Effector CD4-positive, alpha-beta T cell (primary cell): ENCODE measurements at places on chromosomes 2 and 18.

DNA sequence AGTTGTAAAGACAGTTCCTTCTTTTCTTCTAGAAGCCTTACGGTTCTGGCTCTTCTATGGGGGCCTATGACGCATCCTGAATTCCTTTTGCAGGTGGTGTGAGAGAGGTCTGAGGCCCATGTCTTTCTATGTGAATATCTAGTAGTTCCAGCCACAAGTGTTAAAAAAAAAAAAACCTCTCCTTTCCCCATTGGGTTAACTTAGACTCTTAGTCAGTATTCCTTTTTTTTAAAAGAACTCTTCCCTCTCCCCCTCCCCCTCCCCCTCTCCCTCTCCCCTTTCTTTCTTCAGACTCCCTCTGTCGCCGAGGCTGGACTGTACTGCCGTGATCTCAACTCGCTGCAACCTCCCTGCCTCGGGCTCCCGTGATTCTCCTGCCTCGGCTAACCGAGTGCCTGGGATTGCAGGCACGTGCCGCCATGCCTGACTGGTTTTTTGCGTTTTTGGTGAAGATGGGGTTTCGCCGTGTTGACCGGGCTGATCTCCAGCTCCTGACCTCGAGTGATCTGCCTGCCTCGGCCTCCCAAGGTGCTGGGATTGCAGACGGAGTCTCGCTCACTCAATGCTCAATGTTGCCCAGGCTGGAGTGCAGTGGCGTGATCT is 11.4 kb upstream of the CIDEA start:
- no peak for DNase-seq

DNA sequence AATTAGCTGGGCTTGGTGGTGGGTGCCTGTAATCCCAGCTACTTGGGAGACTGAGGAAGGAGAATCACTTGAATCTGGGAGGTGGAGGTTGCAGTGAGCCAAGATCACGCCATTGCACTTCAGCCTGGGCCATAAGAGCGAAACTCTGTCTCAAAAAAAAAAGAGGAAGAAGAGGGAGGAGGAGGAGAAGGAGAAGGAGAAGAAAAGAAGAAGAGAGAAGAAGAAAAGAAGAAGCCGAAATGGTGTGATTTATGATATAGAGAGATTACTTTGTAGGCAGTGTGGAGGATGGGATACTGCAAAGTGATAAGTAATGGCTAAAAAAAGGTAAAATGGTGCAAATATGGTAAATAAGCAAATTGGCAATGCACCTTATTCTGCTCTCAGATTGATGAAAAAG is 25.1 kb downstream of the THNSL2 start:
- DNase-seq, result no peak

DNA sequence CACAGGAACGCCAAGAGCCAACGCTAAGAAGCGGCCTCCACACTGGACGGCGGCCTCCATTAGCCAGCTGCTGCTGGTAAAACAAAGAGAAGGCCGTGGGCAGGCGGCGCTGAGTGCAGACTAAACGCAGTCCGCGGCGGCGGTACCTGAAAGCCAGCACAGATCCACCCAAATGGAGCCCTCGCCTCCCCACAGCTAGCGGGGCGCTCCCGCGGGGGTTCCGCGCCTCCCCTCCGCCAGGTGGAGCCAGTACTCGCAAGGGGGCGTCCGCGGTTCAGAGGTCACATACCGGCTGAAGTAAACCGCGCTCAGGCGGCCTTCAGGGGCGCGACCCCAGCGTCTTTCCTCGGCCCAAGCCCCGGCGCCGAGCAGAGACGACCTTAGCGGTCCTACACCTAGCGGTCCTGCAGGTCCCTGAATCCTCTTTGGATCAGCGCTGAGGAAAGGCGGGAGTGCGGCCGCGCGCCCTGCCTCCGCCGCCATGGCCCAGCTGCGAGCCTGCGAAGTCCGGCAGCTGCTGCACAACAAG is 293.1 kb upstream of the ERBB4 start:
- DNase-seq, result no peak

- DNase-seq, result no peak
These were observed at the start of gene CTLA4 for GRCh38 chr2:203867561-203868200. CTLA4 (plus strand) TSS chr2:203867771; CDS start chr2:203867943, 172 bp downstream.

GRCh38 chr2:191015239-191015638 is 1.3 kb upstream of the STAT1 start:
- DNase-seq, result no peak

DNA sequence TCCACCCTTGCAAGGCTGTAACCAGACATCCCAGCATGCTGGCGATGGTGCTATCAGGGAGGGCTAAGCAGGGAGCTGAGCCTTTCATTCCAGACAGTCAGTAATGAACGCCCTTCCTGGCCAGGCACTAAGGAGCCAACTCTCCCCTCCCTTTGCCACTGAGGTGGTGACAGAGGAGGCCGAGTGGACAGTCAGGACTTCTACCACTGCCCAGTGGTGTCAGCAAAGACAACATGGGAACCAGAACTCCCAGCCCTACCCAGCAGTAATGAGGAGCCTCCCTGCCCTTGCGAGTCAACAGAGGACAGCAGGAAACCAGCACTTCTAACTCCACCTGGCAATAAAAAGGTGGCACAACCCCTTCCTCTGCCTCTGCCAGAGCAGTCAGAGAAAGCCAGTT is 68.6 kb downstream of the ZAP70 start:
- no peak for DNase-seq

GRCh38 chr2:63590626-63591408 is 2.1 kb downstream of the MDH1 start:
- no peak for DNase-seq

DNA sequence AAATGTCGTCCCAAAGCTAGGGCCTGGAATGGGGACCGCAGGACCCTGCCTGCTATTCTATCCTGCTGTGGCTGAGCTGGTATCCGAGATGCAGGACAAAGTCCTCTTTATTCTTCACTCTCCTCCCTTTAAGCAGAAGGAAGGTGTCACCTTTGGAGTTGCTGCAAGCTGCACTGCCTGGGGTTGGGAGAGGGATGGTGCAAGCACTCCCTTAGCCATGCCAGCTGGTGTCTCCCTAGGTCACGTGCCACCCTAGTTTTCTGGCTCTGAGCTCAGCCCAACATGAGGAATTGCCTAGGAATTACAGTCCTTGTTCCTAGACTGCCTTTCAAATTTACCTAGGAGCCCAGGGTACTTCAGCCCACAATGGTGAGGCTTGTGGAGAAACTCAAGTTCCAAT is 21.4 kb upstream of the FAM228A start:
- no peak for DNase-seq

DNA sequence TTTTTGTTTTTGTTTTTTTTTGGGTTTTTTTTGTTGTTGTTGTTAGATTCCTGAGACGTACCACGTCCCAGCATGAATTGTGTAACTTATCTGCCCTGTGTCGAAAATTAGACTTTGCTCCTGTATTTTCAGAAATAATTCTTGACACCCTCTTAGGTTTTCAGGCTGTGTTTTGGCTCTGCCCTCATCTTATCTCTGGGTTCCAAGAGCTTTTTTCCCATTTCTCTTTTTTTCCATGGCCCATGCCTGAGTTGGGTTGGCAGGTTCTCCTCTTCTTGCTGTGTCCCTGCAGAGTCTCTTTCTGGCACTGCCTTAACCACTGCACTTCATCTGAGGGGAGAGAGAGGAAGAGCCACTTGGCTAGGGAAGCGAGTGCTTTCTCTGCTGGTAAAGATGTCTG is 42.4 kb downstream of the CTIF start:
- DNase-seq, result no peak

DNA sequence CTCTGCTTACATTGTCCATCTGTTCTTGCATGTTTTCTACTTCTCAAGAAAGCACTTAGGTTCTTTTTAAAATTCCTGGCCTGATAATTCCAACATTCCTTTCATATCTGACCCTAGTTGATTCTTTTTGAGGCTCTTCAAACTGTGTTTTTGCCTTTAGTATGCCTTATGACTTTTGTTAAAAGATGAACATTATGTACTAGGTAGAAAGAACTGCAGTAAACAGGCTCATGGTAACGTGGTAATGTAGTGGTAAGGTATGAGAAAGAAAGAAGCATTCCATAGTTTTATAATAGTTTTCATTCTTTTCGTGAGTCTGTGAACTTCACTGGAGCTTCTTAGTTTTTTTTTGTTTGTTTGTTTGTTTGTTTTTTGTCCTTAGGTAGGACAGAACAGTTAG is 306.4 kb downstream of the MBD2 start:
- DNase-seq, result no peak

GRCh38 chr18:69365658-69366057 is 35.0 kb upstream of the DOK6 start:
- DNase-seq, result no peak

DNA sequence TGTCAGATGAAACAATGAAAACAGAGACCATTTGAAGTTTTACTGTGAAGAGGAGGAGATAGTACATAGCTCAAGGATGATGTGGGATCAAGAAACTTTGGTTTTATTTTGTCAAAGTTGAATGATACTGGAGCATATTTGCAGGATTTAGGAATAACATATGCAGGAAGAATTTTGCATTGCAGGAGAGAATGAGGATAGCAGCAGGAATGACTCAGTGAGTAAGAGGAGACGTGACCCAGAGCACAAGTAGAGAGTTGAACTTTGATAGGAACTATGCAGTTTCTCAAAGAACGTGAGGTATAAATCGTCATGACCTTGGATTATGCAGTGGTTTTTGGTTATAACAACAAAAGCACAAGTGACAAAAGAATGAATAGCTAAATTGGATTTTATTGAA is 47.7 kb downstream of the MAPRE2 start:
- DNase-seq, result no peak

DNA sequence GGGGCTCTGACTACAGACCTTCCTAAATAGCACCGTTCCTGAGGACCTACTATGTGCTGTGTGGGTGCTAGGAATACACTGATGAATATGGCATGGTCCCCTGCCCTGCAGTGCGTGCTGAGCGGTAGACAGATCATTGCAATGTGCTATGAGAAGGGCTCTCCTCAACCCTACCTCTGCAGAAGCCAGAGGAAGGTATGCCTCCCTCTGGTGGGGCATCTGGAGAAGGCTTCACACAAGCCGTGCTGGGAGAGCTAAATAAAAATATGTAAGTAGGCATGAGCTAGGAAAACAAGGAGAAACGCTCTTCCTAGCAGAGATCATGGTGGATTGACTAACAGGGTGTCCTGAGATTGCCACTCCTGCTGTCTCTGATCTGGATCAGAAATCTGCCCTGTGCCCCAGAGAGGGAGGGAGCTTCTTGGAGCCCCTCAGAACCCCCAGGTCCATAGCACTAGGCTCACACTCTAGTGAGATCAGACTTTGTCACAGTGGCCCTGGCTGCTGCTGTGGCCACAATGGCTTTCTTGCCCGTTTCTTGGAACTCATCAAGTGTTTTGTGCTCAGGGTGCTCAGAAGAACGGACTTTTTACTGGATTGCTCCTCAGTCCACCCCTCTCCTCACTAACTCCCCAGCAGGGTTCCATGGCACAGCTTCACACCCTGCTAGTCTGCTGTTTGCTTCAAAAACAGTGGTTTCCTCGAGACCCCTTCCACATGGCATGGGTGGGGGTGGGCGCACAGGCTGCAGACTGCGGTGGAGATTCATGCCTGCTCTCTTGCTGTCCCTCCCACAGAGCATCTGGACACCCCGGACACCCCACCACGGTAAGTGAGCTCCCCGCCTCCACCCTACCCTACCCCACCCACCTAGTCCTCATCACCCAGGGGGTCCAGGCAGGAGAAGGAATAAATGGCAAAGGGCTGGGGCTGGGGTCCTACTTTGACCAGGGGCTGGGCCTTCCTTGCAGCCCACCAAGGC is 14.2 kb downstream of the SIGLEC15 start:
- no peak for DNase-seq

GRCh38 chr2:239399921-239400595 is 762 bp downstream of the HDAC4 start:
- no peak for DNase-seq

DNA sequence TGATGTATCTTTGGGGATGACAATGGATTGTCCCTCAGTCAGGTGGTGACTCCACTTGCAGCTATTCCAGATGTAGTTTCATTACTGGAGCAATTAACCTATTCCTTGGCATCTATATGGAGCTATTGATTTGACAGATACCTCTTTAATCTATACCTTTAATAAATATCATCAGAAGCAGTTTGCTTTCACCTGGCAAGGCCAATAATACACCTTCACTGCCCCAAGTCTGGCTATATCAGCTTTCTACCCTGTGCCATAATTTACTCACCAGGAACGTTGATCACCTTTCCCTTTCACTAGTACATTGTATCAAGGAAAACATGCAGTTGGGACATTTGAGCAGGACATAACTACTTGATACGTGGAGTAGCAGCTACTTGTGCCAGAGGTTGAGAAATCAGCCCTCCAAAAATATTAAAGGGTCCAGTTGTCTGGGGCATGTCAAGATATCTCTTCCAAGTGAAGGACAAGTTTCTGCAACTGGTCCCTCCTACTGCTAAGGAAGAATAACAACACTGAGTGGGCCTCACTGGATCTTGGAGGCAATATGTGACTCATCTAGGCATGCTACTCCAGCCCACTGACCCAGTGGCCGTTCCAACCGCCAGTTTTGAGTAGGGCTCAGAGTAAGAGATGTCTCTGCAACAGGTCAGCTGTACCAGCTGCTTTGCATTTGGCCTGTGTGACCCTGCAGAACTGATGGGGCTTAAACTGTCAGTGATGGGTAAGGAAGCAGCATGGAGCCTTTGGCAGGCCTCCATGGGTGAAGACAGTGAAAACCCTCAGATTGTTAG is 67.0 kb downstream of the PSMG2 start:
- DNase-seq, result no peak

DNA sequence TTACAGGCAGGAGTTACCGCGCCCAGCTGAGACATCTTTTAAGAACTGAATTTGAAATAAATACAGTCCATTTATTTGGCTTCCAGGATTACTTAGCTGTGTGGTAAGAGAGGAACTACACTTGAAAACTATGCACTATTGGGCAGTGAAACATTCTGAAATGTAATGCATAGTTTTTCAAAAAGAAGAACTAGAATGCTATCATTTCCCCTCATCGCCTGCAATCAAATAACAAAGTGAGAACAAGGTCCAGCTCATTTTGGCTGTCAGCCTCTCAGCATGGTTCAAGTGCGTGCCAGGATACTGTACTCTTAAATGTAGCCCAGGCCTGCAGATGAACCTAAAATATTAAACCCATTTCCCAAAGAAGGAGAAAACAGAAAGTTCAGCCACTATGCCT is 76.6 kb upstream of the ARL5A start:
- DNase-seq, result no peak

DNA sequence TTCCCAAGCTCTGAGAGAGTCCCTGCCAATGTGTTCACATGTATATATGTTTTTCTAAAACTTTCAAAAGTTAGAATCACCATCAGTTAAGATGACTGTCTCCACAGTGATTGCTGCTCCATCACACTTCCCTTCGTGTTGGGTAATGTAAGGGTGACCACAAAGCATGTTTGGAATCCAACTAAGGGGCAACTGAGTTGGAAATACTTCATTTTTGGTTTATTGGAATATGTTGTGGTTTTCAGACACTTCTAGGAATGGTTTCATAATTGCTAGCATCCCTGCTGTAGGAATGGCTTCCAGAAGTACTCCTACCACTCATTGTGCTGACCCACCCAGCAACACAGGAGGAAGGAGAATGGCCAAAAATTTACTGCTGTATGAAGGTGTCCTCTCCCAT is 212.5 kb upstream of the GULP1 start:
- no peak for DNase-seq

- no peak for DNase-seq
These were observed 224.1 kb upstream of the DPP10 start for GRCh38 chr2:114218383-114218782.

- no peak for DNase-seq
These were observed 89.5 kb downstream of the SOX11 start for GRCh38 chr2:5781679-5782078.

- DNase-seq, result no peak
These were observed 147.2 kb upstream of the TWIST2 start for GRCh38 chr2:238700506-238701340.
